ENCODE measurements at places on chromosomes 6 and 20.

- DNase-seq, result peak; percentile 10
Observed at GRCh38 chr20:13819885-13820645, 35.2 kb downstream of the NDUFAF5 start.

DNA sequence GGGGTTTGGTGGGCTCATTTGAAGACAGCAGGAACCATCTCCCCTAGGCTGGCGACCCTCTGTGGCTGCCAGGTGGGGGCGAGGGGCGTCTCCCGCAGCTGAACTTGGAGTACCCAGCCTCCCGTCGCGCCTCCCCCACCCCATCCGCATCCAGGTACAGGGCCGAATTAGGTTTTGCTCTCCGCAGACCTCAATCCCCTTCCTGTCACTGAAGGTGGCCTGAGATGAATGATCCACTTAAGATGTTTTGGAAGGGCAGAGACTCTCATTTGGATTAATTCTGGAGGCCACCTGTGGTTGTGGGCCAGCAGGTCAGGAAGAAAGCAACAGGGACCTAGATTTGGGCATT lies 493 bp downstream of the CD83 start:
- DNase-seq, result no peak

- DNase-seq, result no peak
Observed at GRCh38 chr6:31547727-31548543, 527 bp downstream of the NFKBIL1 start.

GRCh38 chr6:23503173-23503572 lies 622.8 kb upstream of the NRSN1 start:
- DNase-seq, result no peak

DNA sequence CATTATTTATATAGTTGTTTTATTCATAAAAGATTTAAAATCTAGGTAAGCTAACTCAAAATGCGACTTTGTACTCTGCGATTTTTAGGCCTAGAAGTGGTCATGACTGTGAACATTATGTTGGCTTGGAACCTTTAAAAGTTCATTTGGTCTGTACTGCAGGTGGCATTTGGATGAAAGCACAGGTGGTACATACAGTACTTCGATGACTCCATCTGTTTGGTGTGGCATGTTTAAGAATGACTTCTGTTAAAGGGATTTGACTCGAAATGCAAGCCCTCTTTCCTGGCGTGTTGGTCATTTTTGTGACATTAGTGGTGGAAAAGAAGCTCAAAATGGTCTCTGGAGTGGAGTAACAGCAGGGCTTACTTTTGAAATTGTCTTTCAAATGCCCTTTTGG lies 118.1 kb downstream of the UST start:
- DNase-seq, result no peak

- no peak for DNase-seq
Observed at GRCh38 chr20:576156-576555, 32.6 kb upstream of the CSNK2A1 start.

DNA sequence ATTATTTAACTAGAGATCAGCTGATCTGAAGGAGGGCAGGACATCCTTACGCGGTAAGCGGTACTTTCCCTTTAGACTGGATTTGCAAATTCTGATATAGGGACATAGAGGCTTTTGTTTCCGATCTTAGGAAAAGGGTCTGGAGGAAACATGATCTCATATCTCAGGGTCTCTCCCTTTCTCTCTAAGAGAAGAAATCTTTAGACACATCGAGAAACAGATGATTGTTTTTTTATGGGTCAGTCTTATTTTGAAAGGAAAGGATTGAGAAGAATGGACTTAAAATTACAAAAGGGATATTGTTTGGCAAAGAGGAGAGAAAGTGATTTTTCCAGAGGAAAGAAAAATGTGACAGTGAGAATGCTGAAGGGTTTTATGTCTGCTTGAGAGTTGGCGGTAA lies 83.9 kb upstream of the OGFRL1 start:
- no peak for DNase-seq

DNA sequence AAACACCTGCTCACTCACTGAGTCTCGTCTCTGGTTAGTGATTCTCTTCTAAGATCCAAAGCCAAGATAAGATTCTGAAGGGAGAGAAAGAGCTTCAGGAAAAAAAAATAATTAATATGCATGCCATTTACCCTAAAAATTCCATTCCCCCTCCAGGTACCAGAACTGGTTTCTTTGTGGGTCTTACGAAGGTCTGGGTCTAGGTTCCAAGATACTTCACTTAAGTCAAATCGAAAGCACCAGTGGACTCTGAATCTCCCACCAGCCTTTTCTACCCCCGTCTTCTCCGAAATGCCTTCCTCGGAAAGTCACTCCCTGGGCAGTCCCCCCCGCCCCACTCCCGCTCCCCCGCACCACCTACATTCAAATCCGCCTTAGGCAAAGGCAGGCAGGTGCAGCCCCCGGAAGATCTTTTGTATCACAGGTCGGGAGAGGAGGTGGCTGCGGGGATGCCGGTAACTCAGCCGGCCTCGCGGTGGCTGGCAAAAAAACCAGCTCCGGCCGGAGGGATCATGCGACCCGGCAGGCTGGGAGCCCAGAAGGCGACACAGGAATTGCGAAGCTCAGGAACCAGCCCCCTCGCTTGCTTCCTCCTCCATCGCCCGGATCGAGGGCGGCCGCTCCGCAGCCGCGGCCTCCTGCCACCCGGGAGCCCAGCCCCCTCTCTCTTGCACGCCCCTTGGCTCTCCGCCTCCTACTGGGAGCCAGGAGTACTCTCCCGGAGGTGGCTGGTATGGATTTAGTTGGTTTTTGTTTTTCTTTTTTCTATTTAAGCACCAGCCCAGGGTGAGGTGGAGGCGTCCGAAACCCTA lies at the start of gene BCL2L1:
Gene BCL2L1 (minus strand): TSS at position 612 of the 812 bp plus-strand sequence. CDS start 650 bp downstream, outside the sequence.
- no peak for DNase-seq

GRCh38 chr6:154498340-154498934 lies 12.0 kb downstream of the CNKSR3 start:
- no peak for DNase-seq

GRCh38 chr6:53070806-53071205 lies 5.6 kb downstream of the FBXO9 start:
- DNase-seq, result no peak

- DNase-seq, result no peak
Observed at GRCh38 chr6:64439274-64439673, 803.7 kb downstream of the PHF3 start.

GRCh38 chr6:122202576-122203137 lies 196.8 kb upstream of the HSF2 start:
- no peak for DNase-seq

DNA sequence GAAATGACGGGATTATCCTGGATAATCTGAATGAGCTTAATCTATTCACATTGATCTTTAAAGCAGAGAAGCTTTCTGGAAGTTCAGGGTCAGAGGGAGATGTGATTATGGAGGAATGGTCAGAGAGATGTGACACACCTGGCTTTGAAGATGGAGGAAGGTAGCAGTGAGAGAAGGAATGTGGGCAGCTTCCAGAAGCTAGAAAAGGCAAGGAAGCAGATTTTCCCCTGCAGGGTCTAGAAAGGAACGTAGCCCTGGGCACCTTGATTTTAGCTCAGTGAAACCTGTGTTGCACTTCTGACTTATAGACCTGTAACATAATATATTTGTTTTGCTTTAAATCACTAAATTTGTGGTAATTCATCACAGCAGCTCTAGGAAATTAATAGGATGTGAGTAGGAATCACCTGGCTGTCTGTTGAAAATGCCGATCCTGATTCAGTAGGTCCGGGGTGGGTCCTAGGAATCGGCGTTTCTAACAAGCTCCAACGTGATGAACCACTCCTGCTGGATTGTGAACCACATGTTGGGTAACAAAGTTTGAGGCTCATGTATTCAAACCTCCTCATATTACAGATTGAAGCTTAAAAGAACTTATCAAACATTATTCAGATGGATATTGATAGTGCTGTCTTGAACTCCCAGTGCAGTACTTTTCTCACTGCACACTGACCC lies 157.0 kb downstream of the GJA1 start:
- DNase-seq, result no peak

DNA sequence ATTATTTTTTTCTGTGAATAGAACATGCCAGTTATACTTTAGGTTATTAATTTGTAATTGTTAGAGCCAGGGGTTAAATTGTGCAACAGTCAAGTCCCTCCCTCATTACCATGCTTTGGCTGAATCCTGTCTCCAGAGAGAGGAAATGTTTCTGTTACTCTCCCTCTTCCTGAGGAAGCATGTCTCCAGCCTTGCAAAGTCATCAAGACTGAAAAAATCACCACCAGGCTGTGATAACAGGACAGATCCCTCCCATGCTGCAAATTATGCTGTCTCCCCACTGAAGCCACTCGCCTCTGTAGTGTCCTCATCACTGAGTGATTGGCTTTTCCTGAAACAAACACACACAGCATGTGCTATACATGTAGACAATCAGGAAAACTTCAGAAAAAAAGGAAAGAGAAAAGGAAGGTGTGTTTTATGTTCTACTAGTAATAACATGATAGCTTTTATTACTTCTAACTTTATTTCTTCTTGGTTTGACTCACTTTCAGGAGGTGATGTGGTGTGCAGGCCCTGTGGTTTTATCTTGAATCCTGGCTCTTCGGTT lies 290.0 kb upstream of the JAG1 start:
- DNase-seq, result no peak

GRCh38 chr6:84798257-84798656 lies 33.9 kb upstream of the TBX18 start:
- DNase-seq, result no peak

DNA sequence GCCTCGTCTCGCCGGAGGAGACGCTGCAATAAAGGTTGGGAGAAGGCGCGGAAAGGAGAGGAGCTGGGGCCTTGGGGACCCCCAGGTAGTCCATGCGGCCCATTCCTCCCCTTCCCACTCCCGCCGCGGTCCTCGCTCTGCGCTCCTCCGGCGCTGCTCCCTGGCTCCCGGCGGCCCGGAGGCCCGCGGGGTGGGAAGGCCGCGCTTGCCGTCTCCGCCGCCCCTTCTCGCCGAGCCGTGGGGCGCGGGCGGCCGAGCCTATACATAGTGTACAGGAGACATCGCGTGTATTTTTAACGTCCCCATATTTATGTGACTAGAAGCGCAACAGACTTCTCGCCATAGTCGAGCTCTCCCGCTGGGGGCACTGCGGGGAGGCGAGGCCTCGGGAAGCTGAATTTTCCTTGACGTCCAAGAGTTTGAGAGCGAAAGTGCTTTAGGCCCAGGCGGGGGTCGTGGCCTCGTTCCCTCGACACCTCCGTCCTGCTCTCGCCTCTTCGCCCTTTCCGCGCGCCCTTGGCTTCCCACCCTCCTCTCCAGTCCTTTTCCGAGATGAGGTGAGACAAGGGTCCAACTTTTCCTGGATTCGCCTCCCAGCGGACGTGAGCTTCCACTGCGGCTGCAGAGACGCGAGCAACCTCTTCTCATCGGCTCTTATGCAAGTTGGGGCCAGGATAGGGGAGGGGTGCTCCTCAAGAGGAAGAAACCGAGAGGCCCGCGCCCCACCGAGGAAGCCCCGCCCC lies 29.0 kb downstream of the SLC12A5 start:
- DNase-seq, result no peak

- DNase-seq, result no peak
Observed at GRCh38 chr6:29926413-29927274, 15.7 kb upstream of the HLA-A start.

DNA sequence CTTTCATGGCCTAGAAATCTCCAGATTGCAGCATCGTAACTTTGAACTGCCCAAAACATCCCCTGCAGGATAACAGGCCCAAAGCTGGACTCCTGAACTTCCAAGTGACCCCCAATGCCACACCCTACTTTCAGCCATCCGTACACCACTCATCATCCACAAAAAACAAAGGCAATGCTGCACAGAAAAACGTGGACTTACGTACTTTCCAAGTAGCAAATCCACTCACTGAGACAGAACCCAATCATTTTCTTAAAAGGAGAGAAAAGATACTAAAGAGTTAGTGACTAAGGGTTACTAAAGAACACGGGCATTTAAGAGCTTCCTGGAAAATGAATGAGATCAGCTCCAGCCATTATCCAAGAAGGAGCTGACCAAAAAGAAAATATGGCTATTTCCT lies 211.0 kb downstream of the WDR27 start:
- no peak for DNase-seq

DNA sequence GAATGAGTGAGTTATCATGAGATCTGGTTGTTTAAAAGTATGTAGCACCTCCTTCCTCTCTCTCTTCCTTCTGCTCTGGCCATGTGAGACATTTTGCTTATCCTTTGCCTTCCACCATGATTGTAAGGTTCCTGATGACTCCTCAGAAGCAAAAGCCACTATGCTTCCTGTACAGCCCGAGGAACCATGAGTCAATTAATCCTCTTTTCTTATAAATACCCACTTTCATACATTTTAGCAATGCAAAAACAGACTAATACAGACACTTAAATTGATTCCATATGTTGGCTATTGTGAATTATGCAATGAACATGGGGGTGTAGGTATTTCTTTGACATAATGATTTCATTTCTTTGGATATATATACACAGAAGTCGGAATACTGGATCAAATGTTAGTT lies 792.8 kb upstream of the EYS start:
- DNase-seq, result peak; percentile 22

DNA sequence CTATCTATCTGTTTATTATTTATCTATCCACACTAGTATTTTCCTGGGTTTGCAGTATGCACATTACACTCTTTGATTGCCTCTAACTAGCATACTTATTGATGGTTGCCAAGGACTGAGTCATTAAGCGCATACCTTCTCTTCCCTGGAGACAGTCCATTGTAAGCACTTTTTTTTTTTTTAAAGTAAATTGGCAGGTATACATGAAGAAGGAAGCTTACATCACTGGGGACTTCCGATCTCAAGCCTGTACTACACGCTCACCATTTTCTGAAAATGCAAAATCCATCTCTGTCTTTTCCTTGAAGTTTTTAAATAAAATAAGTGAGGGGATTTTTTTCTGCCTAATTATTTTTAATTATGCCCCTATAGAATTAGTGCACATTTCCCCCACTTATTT lies 63.5 kb downstream of the HMGN3 start:
- DNase-seq, result peak; percentile 3

DNA sequence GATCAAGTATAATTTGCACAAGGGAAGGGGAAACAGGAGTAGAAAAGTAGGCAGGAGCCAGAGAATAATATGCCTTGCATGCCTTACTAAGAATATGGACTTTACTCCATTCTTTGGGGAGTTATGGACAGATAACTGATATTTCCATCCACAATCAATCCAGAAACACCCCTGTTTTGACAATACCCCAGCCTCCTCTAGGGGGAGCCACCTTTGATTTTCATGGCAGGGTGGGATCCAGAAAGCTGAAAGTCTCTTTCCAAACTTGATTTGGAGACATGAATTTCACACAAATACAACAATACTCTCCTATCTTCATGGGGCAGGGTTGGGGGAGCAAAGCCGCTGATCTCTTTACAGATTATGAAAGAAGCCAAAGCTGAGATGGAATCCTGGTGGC lies 404.1 kb downstream of the FOXA2 start:
- no peak for DNase-seq

DNA sequence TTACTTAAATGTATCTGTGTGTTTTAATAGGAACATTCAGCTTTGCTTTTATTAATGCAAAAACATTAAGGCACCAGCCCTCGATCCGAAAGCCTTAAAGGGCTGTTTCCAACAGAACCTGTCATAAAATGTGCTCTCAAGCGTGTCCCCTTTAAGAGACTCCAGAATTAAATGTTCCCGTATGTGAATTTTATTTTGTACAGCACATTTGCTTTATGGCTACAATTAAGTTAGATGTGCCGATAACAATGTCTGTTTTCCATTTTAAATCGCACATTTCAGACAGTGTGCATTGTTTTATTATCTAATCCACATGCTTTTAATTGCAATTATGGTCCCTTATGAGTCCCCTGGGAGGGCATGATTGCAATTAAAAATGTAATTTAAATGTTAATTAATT lies 198.9 kb downstream of the TSHZ2 start:
- DNase-seq, result no peak

Measured in non-pigmented ciliary epithelial cell (primary cell).